ENCODE measurements at places on chromosomes 11 and 22. TPM values are rescaled to one million over a fixed set of nuclear protein-coding genes. Genes with fewer than 3 reads are reported as not detected.

DNA sequence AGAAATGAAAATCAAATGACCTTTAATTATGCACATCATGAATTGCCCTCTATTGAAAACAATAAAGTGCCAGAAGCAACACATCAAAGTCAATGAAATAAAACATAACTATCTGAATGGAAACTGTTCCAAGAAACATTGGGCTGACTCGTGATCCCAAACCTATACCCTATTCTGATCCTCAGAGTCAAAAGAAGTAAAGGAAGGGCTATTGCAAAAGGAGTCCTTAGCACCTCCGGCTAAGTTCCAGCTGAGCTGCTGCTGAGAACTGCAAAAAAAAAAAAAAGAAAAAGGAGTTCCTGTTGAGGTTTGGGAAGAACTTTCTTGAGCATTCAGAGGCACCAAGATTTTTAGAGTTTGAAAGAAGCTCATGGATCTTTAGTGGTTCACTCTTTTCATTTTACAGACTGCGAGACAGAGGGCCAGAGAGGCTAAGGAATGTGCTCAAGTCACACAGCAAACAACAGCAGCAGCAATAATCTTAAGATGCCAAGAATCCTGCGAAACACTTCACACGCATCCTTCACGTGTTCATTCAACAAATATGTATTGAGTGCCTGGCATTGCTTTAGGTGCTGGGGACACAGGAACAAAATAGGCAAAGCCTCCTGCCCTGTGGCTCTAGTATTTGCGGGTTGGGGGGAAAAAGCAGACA, 841 bp upstream of the TMPRSS13 start:
- no peak for DNase-seq

- peak; percentile 66 for DNase-seq
These were observed 3.8 kb upstream of the OR5A2 start for GRCh38 chr11:59429924-59430516.

- no peak for DNase-seq
These were observed 198.8 kb downstream of the FAT3 start for GRCh38 chr11:92423115-92424034.

Gene BATF2
- 4.5 TPM for total RNA-seq
